ENCODE measurements at places on chromosomes 1 and 21.
A peak's percentile ranks its signal among the peaks of the same experiment; 100 is the strongest.

DNA sequence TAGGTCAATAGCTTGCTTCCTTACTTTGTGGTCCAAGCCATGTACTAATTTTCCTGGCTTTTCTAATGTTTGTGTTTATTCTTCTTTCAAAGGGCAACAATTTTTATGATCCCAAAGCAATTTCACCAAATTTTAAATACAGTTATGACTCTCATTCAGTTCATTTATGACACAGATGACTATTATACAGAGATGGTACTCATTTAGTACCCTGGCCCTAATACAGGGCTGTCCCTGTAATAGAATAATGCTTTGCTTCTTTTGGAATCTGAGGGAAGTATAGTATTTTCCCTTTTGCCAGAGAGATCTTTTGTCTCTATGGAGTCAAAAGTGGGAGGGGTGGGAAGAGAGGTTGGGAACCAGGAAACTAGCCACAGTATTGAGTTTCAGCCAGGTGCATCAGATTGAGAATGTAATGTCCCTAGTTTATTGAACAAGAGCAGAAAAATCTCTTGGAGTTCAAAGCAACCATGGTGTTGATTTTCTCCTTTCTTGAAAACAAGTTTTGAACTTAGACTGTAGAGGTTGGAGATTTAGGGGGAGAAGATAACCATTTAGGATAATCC lies 20.4 kb downstream of the DENND2D start:
- DNase-seq, result no peak

DNA sequence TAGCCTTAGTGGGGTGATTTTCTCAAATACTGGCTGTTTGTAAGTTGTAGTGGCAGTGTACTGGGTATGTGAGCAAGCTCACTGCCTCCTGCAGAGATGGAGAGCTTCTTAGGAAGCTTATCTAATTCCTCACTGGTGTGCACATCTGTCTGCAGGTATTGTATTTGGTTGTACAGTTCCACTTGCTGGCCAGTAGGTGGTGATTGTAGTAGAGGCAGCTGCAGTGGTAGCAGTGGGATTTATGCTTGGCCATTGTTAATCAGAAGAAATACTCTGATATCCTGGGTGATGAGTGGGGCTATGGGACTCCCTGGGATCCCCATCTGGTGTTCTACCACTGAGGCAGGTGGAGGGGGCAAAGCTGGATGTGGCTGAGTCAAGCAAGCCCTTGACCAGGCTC lies 276.1 kb upstream of the SPAG17 start:
- no peak for DNase-seq

DNA sequence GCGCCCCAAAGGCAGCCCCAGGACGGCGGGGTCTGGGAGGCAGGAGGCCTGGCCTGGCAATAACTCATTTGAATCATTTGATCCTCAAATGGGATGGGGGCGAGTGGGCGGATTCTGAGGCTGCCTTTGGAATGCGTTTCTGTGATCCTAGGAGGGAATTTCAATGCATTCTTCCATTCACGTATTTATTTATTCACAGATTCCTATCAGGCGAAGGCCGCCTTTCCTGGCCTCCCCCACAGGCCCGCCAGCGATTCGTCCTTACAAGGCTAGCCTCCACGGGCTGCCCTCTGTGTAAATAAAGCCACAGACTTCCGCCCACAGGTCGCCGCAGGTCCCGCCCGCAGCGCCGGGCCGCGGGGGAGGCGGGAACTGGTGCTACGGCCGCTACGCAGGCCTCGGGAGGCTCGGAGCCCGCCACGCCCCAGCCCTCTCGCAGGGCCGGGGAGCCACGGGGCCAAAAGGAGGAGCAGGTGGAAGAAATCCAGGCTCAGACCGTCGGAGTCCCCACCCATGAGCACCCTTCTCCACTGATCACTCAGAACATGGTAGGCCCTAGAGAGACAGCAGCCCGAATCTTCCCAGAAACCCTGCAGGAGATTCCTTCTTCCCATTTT lies 31.3 kb upstream of the JUN start:
- DNase-seq, result peak; percentile 77

GRCh38 chr1:171590022-171590421 lies 32.0 kb upstream of the MYOCOS start:
- DNase-seq, result no peak

DNA sequence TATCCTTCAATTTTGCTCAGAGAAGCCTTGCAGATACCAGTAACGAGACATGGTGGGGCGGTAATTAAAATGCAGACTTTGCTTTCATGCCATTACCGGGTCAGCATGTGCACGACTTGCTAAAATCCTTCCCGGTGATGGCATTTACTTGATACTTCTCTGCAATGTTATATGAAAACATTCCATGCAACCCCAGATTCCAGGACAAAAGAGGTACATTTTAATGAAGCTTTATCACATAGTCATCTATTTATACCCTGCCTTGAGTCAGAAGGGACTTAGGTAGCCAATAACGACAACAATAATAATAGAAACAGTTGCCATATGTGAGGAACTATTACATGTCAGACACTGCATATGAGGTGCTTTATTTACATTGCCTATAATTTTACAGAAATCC lies 29.4 kb upstream of the PLA2G2C start:
- no peak for DNase-seq

GRCh38 chr1:178282949-178283367 lies 189.1 kb downstream of the RASAL2 start:
- DNase-seq, result no peak

DNA sequence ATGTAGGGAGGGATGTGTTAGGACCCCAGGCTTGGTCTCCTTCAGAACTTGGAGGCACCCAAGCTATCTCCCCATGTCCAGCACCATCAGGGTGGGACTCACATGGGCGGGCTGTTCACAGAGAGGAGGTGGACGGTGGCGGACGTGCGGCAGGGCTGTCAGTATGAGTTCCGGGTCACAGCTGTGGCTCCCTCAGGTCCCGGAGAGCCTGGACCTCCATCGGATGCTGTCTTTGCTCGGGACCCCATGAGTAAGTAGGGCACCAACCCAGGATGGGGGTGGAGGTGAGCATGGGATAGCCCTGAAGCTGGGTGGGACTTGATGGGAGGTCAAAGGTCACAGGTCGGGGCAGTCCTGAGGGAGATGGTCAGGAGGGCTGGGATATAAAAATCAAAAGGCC lies 27.8 kb downstream of the IGFN1 start:
- peak; percentile 7 for DNase-seq

DNA sequence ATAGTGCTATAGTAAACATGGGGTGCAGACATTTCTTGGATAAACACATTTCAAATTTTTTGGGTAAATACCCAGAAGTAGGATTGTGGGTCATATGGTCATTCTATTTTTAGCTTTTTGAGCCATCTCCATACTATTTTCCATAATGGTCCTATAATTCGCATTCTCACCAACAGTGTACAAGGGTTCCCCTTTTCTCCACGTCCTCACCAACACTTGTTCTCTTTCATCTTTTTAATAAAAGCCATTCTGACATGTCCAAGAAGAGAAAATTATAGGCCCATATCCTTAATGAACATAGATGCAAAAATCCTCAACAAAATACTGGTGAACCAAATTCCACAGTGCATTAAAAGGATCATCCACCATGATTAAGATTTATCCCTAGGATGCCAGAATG lies 8.9 kb downstream of the STUM start:
- DNase-seq, result no peak

DNA sequence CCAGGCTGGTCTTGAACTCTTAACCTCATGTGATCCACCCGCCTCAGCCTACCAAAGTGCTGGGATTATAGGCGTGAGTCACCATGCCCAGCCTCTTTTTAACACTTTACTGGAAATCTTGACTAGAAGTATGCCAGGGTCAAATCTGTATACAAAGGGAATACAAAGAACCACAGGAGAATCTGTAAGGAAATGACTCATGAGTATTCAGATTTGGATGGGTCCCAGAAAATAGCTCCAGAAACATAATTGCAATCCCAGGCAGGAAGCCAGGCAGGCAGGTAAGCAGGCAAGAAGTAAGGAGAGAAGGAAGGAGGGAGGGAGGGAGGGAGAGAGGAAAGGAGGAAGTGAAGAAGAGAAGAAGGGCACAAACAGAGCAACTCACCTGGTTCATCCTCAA lies 22.8 kb upstream of the TIAM1 start:
- no peak for DNase-seq

DNA sequence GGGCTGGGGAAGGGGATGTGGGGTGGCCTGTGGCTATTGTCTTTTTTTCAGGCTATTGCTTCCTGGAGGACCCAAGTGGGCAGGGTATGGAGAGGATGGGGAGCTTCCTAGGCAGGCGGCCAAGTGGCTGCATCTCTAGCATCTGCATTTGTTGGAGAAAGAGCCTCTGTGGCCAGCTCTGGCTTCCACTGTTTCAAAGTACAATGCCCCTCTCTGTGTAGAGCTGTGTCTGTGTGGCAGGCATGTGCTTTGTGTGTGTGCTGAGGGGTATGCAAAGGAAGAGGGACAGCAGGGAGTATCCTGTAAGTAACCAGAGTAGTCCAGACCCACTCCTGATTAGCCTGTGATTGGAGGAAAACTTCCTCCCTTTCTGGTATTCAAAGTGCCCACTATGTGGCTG lies 40.6 kb downstream of the KCNA2 start:
- no peak for DNase-seq

DNA sequence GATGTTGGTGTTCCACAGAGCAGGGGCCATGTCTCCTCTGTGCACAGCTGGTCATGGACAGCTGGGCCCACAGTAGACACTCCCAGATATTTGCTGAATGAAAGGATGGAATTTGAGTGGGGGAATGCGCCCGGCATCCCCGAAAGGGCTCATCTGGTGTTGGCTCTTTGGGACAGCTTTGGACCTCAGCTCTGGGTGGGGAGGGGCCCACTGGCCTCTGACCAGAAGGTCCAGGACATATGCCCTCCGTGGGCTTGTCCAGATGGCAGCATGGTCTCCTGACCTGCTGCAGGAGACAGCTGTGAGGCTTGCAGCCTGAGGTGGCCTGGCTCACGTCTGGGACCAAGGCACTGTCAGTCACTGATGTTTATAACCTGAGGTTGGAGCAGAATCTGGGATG lies 160.4 kb upstream of the AJAP1 start:
- no peak for DNase-seq

- no peak for DNase-seq
These were observed 40.2 kb downstream of the CTNNBIP1 start for GRCh38 chr1:9869831-9870251.

DNA sequence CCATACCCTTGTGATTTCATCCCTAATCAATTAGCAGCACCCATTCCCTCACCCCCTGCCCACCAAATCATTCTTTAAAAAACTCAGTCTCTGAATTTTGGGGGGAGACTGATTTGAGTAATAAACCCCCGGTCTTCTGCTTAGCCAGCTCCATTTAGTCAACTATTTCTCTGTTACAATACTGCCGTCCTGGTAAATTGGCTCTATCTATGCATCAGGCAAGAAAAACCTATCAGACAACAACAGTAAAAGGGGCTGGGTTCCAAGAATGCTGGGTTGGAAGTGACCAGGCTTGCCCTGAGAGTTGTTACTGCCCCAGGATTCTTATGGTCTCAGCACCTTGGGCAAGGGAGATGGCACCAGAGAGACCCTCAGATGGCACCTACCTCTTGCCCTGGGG lies 16.3 kb upstream of the C1orf198 start:
- DNase-seq, result no peak

GRCh38 chr1:80731241-80731894 lies 1069.4 kb upstream of the ADGRL2 start:
- DNase-seq, result no peak

DNA sequence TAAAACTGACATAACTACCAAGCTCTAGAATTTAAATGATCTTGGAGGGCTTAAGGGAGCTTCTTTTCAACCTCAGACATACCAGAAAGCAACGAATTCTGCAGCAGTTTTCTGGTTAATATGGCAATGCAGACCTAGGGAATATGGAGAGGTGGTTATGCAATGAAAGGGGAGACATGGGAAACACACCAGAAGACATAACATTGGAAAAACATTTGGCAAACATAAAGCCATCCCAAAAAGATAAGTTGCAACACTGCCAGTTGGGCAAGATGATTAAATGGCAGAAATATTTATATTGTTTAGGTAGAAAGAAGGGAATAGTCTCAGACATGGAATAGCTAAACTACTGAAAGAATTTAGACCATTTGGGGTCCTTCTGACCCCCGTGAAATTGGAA lies 104.5 kb downstream of the KCNJ6 start:
- no peak for DNase-seq

DNA sequence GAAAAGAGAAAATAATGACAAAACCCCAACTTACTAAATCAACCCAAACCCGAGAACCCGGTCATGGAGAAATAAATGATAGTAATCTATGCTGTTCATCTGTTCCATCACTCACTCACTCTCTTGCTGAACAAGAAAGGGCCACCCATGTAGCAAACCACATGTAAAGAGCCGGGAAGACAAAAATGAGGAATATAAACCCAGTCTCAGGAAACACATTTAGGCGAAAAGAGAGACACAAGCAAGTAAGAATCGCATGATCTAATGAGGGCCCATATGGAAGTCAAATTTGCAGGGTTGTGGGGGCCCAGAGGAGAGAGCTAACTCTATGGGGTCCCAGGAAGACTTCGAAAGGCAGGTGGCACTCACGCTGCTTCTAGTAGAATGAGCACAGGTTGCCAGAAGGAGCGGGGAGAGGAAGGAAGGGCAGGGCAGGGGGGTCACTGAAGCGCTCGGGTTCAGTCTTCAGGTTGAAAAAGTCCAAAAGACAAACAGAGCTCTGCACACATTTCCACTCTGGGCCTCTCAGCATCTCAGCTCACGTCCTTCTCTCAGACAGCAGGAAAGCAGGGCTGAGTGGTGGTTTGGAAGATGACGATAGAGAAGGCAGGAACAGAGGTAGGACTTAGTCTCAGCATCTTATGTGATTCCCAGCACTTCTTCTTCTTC lies 142.9 kb upstream of the KRTAP19-8 start:
- peak; percentile 54 for DNase-seq

- no peak for DNase-seq
These were observed 99.4 kb downstream of the CAMTA1 start for GRCh38 chr1:6884652-6885153.

- no peak for DNase-seq
These were observed 52.9 kb downstream of the HMGB4 start for GRCh38 chr1:33916786-33917185.

DNA sequence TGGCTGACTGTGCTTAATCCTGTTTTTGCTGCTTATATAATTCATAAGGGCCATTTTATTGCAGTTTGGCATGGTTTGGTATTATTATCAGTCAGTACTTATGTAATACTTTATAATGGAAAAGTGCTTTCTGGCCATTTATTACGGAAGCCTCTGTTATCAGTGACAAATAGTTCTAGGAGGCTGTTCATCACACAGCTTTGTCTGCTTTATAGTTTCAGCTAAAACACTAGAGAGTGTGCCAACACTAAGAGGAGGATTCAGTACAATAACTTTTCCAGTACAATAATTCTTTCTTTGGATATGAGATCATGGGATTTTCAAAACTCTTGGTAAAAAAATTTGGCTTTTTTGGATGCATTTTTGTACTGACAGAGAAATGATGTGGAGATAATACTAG lies 102.9 kb upstream of the PTGFR start:
- no peak for DNase-seq
